ENCODE measurements at places on chromosomes 4 and X.

GRCh38 chrX:155632431-155633100 is 19.8 kb upstream of the TMLHE start:
- DNase-seq = no peak

DNA sequence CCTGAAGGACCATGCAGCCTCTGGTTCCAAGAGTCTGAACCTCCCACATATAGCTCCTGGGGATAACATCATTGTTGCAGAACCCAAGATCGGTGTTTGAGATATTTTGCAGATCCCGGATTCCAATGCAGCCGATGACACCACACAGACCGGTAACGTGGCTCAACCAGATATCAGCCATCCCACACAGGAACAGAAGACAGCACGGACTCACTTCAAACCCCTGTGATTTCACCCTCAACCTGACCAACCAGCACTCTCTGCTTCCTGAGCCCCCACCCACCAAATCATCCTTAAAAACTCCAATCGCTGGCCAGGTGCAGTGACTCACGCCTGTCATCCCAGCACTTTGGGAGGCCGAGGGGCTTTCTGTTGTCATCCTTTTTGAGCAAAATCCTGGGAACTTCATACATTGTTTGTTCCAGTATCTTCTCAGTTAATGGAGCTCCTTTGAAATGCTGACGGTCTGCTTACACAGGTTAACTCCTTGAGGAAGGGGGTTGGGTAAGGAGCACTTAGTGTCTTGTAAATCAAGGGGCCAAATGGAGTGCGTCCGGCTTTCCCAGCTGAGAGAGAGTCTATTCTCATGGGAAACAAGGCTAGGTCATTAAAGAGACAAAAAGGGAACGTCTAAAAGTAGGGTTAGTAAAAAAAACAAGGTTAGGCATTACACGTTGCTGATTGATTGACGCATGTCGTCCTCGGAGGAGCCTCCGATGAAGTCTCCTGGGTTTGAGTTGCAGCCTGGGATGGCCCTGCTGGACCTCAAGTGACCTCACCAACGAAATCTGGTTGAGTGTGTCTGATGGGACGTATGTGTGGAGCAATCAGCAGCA is 230.4 kb downstream of the CRLF2 start:
- no peak for DNase-seq

- no peak for DNase-seq
Measured at GRCh38 chr4:96131186-96131585, 291.3 kb downstream of the PDHA2 start.

- no peak for DNase-seq
Measured at GRCh38 chr4:964346-965025, 8.9 kb downstream of the DGKQ start.

DNA sequence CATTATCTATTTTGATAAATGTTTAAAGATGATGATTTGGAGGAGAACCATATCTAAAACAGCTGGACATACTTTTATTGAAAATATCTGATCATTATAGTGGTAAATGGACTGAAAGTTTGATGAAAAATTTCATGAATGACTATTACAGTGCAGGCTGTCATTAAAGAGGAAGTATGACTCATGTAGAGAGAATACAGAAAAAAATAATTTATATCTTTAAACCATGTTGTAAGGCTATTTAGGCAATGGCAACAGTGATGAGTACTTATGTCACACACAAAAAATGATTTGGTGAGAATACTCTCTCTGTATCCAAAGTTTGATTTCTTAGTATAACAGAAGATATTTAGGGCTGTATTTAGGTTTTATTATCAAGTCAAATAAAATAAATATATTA is 3.9 kb upstream of the GLRB start:
- peak; percentile 63 for DNase-seq

- peak; percentile 11 for DNase-seq
Measured at GRCh38 chr4:140367738-140368137, 5.7 kb upstream of the SCOC start.

DNA sequence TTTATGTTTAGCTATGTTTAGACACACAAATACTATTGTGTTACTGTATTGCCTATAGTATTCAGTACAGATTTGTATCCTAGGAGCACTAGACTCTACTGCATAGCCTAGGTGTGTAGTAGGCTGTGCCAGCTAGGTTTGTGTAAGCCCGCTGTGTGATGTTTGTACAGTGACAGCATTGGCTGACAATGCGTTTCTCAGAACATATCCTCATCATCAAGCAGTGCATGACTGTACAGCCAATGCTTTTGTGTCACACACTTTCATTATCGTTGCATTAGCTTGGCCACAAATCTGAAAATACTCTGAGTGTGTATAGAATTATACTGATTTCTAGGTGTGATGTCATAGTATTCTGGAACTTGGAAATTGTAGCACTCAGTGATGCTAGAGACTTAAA is 63.4 kb downstream of the CLDN34 start:
- DNase-seq = no peak

DNA sequence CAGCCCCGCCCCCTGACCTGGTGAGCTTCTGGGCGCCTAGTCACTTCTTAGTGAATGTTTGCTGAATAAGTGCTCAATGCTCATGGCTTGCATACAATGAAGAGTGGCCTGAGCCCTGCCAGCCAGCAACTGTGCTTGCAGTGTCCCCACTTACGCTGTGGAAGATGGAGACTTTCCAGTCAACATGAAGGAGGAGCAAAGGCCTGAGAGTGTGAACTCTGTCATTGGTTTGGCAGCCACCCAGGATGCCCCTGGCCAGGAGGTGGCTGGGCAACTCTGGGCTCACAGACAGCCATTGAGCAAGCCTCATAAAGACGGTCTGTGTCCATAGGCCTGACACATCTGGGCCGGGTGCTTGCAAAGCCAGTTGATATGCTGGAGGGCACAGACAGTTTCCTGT is 72.1 kb upstream of the MAMLD1 start:
- DNase-seq = no peak

DNA sequence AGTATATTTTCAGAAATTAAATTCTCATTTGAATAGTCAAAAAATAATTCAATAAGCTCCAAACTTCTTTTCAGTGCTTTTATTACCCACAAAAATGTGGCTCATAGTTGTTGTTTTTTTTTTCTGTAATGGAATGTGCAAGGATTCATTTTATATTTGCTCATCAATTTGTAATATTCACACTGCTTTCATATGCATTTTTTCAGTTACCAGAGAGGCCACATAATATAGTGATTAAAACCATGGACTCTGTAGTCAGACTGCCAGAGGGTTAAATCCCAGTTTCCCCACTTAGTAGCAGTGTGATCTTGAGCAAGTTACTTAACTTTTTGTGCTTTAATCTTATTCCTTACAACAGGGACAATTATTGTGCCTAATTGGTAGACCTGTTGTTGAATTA is 64.5 kb downstream of the FAM9B start:
- DNase-seq = no peak

GRCh38 chr4:5386921-5387320 is 321.4 kb downstream of the EVC2 start:
- DNase-seq = no peak

DNA sequence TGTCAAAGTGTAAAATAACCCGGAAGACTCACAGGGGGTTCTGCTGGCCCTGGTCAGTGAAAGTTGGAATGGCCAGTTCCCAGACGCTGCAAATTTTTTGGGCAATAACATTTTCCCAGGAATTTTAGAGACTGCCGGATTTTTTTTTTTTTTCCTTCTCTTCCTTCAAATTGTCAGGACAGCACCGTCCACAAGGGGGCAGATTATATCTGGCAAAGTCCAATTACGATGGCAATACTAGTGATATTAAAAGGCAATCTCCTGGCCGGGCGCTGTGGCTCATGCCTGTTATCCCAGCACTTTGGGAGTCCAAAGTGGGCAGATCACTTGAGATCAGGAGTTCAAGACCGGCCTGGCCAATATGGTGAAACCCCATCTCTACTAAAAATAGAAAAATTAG is 20.5 kb downstream of the SLC25A5 start:
- peak; percentile 47 for DNase-seq

DNA sequence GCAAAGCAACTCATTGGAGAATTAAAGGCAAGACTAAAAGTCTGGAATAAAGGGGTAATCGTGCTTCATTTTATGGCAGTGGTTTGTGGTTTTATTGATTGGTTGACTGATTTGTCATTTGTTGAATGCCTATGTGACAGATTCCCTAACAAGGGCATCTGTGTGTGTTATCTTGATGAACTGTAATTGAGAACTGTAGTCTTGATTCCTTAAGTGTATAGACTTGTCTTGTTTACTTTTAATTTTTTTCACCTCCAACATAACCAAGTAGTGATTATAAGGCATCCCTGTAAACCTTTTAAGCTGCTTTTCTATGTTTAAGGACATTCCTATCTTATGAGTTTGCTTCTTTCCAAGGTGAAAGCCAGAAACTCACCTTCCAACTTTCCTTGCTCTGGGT is 216.0 kb upstream of the TAPT1 start:
- DNase-seq = no peak

DNA sequence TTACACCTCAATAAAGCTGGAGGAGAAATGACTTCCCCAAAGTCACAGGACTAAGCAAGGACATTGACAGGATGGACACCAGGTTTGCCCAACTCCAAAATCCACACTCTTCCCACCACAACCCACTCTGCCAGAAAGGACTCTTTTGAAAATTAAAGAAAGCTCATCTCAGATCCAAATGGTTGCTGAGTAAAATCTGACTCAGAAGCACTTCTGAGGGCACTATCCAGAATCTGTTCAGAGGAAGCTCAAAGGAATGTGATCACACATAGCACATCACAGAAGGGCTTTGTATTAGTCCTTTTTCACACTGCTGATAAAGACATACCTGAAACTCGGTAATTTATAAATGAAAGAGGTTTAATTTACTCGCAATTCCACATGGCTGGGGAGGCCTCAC is 155.5 kb downstream of the RAB28 start:
- peak; percentile 33 for DNase-seq

GRCh38 chr4:121789960-121790829 is 10.9 kb upstream of the EXOSC9 start:
- peak; percentile 72 for DNase-seq

- DNase-seq = no peak
Measured at GRCh38 chr4:145912376-145912775, 26.2 kb downstream of the ZNF827 start.

DNA sequence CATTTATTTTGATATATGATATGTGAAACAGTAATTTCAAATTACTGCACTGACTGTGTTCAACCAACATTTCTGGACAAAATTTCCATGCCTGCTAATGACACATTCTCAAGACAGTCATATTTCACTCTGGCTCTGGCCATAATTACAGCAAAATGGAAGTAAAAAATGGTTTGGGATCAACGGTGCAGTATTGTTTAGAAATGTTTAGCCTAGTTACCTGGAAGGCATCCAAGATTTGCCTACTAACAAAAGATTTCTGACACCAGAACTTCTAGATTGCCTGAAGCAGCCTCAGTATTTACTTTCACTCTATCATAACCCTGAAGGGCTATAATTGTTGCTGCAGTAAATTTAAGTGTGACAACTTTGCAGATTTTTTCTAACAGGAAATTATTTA is 416.3 kb downstream of the PCDH10 start:
- DNase-seq = peak; percentile 61

GRCh38 chr4:168892475-168892874 is 117.6 kb downstream of the CBR4 start:
- no peak for DNase-seq

All from HCEC 1CT (cell line).